Central memory CD4-positive, alpha-beta T cell (primary cell): ENCODE measurements at places on chromosomes 1 and 21.

- DNase-seq, result no peak
Observed at GRCh38 chr1:29971703-29972102, 735.4 kb downstream of the PTPRU start.

DNA sequence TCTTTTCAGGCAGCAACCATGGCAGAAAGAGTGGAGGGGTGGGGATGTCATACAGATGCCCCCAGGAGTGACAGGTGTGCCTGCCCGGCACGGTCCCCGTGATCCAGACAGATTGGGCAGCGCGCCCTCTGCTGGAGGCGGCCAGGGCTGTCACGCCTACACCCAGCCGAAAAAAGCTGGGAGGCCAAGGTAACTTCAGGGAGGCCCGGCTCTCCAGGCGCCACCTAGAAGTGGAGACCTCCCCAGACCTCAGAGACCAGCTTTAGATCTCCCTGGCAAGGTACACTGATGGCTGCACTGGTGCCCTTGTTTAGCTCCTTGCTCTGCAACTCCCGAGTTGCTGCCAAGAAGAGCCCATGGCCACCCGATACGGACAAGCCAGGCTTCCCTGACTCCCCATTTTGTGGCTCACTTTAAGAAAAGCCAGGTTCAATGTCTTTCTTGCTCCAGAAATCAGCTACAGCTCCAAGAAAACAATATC lies 6.6 kb downstream of the GOLT1A start:
- peak; percentile 47 for DNase-seq

DNA sequence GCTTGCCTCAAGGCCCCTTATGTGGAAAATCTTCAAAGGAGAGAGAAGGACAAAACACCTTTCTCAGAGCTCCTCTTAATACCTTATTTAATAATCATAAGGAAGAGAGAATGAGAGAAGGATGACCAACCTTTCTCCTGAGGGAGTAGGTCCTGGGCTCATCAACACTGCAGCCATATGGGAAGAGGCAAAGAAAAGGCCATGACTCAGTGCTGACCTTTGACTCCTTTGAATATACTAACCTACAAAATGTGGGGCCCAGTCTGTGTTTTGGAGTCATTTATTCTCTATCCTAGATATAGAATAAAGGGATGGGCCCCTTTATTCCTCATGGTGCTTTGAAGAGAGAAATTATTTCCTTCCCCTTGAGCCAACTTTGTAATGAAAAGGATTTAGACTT lies 38.3 kb downstream of the CAMSAP2 start:
- no peak for DNase-seq

- DNase-seq, result no peak
Observed at GRCh38 chr1:44598167-44598566, 76.1 kb downstream of the TMEM53 start.

DNA sequence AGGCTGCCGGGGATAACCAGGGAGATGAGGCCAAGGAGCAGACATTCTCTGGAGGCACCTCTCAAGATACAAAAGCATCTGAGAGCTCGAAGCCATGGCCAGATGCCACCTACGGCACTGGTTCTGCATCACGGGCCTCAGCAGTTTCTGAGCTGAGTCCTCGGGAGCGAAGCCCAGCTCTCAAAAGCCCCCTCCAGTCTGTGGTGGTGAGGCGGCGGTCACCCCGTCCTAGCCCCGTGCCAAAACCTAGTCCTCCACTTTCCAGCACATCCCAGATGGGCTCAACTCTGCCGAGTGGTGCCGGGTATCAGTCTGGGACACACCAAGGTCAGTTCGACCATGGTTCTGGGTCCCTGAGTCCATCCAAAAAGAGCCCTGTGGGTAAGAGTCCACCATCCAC lies 19.4 kb upstream of the SH3D21 start:
- DNase-seq, result no peak

DNA sequence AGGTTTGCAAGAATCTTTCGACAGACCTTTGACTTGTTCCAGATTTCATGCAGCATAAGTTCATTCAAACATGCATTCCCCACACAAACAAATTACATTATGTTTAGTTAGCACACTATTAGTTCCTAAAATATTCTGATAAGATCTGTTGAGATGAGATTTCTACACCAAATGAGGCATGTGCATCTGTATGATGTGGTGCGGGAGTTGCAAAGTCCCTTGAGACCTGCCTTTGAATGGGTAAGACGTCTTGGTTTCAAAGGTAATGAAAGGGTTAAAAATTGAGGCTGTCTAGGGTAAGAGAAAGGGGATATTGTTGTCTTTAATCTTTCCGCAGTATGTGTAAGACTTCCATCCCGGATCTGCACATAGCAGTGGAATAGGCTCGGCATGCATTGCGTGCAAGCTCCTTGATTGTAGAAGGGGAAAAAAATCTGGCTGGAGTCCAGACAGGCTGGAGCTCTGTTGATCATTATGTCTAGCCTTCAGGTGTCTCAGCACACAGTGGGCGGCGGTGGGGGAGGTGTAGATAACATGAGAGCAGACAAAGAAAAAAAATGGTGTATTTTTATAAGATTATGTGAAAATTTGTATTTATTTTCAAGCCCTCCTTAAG lies 296.6 kb downstream of the PTPRC start:
- DNase-seq, result peak; percentile 25

- no peak for DNase-seq
Observed at GRCh38 chr21:31447505-31447904, 103.4 kb upstream of the TIAM1 start.

- DNase-seq, result no peak
Observed at GRCh38 chr1:51484591-51484990, 34.5 kb downstream of the EPS15 start.

DNA sequence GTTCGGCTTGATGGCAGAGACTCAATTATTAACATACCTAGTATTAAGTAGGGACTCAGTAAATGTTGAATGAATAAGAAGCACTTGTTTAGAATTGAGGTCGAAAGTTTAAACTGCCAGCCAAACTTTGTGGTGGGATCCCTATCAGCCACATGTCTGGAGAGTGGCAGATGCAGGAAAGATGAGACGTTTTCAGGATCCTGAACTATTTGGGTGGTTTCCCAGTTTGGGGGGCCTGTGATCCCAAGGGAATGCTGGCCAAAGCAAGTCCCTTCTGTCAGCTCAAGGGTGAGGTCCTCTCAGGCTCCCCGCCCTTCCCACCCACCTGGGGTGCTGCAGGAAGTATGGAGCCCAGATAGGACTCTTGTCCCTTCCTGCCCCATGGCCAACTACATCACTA lies 38.6 kb downstream of the KCNC4 start:
- DNase-seq, result no peak

DNA sequence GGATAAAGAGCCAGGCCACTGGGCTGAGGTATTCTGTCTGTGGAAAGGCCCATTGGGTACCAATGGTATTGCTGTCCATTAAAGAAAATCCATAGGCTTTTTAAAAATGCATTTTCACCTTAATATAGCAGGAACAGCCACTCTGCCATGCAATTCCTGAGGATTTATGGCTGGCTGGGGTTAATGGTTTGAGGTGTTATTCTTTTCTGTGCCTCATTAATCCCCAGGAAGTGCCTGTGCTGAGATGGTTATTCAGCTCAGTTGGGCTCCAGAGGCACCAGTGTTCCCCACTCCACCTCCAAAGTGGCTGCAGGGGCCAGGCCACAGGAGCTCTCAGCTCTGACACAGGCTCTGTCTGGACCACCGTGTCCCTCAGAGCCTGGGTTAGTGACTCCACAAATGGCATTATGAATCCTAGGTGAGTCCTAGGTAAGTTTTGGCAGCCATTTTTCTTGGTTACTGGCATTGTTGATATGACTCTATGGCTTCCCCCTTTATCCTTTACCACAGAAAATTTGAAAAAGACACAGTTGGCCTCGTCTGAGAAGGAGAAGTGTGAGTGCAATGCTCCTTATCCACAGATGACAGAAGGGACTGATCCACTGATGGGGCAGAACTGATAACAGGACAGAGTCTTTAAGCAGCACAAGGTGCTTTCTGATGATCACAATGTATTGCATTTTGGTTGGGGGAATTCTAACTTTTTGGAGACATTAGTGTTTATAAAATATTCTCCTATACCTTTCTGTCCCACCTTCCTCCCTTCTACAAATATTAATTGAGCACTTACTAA lies 2.2 kb upstream of the PAPPA2 start:
- no peak for DNase-seq

DNA sequence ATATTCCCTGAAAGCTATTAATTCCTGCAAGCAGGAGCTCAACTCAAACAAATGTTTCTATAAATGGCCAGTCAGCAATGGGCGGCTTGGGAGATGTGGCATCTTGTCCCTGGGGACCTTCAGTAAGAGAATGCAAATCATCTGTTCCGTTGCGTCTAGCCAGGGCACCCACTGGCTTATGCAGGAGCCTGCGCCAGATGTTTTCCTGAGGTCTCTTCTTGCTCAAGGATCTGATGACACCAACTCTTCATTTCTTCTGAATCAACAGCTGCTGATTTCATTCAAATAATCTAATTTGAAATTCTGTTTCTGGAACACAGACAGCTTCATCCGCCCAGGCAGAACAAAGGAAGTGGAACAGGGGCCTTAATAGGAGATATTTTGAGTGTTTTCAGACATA lies 70.0 kb upstream of the AJAP1 start:
- DNase-seq, result no peak

DNA sequence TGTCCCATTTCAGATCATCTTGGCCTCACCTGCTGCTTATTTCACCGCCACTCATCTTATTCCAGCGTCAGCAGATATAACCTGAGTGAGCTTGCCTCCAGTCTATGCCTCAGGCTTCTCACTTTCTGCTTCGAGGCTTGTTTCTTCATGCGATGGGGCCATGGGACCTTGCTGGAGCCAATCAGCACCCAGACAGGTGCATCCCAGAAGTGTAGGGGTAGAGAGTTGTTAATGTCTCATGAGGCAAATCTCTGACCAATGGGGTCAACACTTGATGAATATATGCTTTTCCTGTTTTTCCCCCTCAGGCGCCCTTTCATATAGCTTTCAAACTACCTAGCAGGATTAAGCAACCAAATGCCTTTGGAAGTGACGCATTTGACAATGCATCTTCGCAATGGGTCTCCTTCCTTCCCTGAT lies 935 bp upstream of the YIPF1 start:
- DNase-seq, result no peak

- no peak for DNase-seq
Observed at GRCh38 chr1:210750468-210750867, 383.5 kb downstream of the KCNH1 start.

- DNase-seq, result no peak
Observed at GRCh38 chr1:166165661-166166328, 1.0 kb downstream of the FAM78B start.

DNA sequence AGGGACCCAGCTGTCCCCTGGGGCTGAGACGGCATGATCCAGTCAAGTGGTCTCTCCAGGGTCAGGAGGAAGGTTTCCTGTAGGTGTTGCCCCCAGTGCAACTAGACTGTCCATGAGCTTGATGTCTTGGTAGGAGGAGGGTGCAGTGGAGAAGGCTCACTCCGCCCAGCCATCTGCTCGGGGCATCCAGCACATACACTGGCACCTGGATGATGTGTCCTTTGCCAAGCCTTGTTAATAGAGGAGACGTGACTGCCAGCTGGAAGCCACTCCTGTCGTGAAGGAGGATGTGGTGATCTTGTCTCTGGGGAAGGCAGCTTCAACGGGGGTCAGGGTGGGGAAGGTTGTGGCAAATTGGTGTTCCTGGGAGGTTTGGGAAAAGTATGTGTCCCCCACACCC lies 6.2 kb downstream of the DISP3 start:
- no peak for DNase-seq

GRCh38 chr1:39626646-39627045 lies 12.8 kb downstream of the HEYL start:
- DNase-seq, result no peak

DNA sequence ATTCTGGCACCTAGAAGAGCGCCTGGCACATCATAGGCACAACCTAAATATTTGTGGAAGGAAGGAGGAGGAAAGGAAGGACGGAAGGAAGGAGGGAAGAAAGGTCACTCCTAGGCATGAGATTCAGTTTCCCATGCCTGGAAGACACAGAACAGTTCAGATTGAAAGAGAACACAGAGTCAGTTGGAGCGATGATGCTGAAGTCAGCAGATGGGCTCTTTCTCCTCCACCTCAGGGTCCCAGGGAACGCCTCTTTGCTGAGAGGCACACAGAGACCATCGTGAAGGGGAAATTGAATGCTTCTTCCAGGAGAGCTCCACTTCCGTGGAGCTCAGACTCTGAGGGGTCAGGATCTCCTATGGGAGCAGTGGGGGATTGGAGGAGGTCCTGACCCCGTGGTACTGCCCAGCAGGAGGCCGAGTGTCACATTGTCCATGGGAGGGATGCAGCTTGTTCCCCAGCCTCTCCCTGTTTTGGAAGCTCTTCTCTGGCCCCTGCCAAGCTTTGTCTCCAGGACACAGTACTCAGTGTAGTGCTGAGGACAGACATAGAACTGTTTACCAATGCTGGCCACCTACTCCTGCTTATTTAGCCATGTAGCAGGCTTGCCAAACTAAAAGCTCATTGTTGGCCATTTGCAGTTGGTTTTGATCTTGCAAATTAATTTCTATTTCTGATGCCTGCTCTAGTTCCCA lies 2.4 kb downstream of the MYBPHL start:
- DNase-seq, result no peak

DNA sequence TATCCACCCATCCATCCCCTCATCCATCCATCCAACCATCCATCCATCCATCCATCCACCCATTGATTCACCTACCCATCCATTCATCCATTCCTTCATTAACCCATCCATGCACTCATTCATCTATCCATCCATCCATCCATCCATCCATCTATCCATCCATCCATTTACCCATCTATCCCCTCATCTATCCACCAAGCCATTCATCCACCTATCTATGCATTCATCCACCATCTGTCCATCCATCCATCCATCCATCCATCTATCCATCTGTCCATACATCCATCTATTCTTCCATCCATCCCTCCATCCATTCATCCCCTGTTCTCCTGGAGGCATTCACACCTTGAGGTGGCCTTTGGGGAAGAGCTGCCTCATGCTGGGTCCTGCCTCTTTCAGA lies 107.0 kb downstream of the PRDM16 start:
- DNase-seq, result no peak

DNA sequence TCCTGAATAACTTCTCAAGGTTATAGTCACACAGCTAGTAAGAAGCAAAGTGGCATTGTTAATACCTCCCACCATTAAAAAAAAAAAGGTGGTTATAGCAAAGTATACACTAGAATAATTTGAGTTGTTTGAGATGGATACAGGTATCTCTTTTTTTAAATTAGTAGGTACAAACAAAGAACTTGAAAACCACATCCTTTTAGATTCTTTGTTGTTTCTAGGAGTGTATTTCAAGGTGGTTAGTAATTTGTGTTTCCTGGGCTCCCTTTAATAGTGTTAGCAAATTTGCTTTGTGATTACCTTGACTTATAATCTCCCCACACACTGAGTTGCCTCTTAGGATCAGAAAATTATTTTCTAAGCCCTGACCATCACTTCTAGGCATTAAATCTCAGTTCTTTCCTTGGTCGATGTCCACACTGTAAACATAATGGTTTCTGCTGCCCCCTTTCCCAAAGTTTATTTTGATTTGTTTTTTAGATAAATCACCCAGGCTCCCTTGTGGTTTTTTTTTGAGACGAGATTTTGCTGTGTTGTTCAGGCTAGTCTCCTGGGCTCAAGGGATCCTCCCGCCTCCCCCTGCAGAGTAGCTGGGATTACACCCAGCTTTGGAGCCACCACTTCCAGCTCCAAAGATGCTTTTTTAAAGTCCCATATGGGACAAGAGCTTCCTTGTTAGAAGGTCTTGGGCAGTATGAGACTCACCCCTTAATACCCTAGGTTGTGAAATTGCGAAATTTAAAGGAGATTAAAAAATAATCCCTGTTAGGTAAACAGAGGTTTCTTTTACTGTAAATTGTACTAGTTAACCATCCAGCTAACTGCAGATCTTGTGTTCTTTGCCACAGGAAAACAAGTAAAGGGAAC lies 6.2 kb downstream of the AKIRIN1 start:
- peak; percentile 58 for DNase-seq
